Stimulated activated CD8-positive, alpha-beta memory T cell treated with anti-CD3 and anti-CD28 coated beads, Interleukin-2, amount 100 ng/mL, for 48 hours (primary cell): ENCODE measurements at places on chromosomes 13 and 19.

DNA sequence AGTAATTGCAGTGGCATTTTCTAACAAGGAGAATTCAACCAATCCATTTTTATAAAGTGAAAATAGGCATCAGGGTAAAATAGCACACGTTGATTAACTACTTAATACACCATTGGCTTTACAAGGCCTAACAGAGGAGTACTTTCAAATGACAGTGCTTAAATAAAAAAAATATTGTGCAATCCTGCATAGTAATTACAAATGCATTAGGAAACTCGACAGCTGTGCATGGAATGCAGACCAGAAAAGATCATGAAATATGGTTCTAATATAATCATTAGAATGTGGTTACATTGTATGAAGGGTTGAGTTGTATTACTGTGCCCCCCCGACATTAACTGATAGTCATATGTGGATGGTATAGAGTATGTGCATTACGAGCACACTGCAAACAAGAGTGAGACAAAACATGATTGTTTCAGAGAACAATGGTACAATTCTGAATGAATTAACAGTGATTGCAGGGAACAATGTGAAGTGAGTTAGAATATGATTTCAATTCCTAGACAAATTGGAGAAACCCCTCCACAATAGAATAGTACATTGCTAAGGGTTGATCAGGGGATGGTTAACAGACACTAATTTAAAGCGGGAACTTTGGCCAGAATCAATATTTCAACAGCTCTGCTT lies 270.6 kb downstream of the GPC5 start:
- no peak for DNase-seq

DNA sequence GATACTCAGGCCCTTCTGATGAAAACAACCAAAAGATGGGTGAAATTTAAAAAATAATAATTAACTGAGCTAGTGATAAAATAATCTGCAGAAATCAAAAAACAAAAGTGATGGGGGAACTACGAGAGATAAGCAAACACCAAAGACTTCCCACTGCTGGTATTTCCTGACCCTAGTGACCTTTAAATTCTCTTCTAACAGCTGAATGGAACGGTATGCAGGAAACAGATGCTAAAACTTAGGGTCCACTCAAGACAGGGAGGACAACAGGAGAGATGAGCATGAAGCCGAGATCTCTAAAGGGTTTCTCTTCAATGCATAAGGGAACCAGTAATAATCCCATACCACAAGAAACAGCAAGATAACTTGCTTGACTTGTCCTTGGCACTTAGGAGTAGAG lies 50.8 kb downstream of the USP12 start:
- DNase-seq = no peak

- DNase-seq = no peak
These were observed 129.3 kb downstream of the KCNRG start for GRCh38 chr13:50144246-50145160.

GRCh38 chr13:60509601-60510386 lies 112.8 kb downstream of the TDRD3 start:
- DNase-seq = no peak

- no peak for DNase-seq
These were observed 302.0 kb upstream of the MIR17HG start for GRCh38 chr13:91045351-91046034.

DNA sequence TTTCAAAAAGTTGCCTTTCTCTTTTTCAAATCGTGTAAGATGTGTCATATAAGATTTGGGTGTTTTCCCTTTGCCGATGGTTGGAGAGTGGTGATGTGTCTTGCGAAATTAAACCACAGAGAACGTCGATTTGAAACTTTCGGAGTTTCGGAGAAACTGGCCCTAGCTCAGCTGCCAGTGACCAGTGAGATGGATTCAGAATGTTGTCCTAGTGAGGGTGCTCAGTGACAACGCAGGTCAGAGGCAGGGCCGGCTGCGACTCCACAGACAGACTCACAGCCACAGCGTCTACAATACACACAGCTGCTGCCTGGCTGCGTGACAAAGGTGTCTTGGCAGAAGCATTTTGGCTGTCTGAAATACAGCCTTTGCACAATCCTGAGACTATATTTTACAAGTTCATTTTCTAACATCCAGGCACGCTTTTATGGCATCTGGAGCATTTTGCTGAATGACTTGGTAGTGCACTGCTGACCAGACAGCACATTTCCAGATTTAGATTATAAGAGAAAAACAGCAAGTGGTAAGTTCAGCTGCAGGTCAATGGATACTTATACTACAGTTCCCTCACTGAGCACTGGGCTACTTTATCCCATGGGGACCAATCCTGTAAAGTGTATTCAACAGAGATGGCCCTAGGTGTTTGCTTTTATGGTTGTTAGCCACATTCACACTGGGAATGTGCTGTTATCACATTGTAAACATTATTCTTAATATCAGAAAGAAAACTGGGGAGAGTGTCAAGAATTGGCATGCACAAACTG lies 207.5 kb downstream of the KCNRG start:
- no peak for DNase-seq

- DNase-seq = no peak
These were observed 60.2 kb downstream of the GGACT start for GRCh38 chr13:100528353-100528752.
